ENCODE measurements at places on chromosomes 6 and 20. TPM values are rescaled to one million over a fixed set of nuclear protein-coding genes. Genes with fewer than 3 reads are reported as not detected.

GRCh38 chr20:23046431-23046830 lies 3.0 kb downstream of the THBD start:
- no peak for DNase-seq

DNA sequence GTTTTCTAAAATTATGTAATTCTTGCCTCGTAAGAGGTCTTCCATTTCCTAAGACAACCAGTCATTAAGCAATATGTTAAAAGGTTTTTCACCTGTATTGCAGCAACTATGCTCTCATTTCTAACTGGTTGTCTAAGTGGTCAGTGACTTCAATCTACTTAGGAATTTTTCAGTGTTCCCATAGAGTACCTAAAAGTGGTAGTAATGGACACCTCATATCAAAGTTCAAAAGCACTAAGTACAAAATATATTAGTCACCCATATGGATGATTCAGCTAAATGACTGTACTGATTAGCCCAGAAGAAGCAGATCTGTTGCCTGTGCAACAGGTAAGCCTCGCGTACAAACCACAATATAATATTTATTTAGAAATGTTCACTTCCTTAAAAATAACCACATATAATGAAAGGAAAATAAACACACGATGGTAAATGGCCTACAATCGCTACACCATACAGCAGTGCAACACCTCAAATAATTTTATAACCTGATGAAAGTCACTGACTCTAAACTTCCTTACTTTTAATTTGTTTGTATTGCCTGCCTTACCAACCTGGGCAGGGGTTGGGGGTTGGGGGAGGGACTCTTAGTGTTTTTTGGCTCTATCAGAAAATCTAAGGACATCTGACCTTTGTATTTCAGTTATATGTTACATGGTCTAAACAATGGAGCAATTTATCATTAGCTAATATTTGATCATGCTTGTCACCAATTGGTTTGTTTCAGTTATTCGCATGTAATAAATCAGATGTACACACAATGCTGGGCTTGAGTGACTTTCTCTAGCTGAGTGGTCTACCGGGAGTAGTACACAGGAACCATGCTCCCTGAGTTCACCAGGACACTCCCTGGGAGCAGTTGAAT lies 105.9 kb downstream of the HIVEP2 start:
- DNase-seq: no peak

Gene FILIP1
- total RNA-seq: not detected

Gene CRISP2
- not detected for total RNA-seq

Measured in CD4-positive, alpha-beta T cell (primary cell).